NCI-H774 (cell line): ENCODE measurements at places on chromosomes 6 and 20.

DNA sequence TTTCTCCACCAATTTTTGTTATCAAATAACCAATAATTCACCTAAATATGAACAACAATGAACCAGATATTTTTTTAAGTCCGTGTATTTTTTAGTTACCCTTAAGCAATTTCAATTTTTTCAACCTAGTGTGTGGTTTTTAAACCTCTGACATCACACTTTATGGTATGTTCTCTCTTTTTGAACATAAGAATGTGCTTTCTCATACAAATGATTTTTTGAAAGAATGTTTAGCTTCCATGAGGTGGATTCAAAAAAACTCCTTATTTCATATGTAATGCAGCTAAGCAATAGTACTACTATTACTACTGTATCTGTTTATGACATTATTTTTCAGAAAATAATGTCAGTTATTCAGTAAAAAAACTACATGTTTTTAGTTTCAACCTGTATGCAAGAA lies 19.4 kb upstream of the MEI4 start:
- no peak for DNase-seq

DNA sequence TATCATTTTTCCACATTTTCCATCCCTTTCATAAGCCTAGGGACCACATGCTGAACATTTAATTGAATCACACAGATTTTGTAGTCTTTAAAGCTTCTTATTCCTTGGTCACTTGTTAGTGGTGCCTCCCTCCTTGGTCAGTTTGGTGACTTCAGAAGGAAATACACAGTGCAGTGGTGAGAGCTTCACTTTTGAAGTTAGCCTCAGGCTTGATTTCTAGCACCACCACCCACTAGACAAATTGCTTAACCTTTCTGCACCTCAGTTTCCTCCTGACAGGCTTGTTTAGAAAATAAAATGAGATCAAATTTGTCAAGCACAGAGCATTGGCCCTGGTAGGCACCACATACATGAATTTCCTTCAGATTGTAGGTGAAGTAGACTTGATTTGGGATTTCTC lies 91.7 kb downstream of the FOXO3 start:
- no peak for DNase-seq

DNA sequence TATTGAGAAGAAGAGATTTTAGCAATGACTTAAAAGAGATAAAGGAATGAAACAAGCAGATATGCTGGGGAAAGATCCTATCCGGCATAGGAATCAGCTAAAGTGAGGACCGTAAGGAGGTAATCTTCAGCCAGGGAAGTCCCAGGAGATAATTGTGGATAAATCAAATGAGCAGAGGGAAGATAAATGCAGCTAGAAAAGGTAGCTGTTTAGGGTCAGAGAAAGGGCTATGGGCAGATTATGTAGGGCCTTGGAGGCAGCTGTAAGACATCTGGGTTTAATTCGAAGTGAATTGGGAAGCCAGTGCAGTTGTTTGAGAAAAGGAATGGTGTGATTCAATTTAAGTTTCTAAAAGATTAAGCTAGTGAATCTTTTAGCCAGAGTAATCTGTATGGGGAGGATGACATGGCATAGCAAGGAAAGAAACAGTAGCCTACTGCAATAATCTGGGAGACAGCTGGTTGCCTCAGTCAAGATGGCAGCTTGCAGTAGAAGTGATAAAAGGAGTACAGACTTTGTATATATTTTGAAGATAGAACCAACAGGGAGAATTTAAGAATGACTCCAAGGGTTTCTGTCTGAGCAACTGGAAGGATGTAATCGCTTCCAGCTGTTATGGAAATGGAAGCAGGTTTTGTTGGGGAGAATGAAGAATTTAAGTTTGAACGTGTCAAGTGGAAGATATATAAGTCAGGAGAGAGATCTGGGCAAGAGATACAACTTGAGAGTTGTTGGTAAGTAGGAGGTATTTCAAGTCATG lies 552.3 kb upstream of the FLRT3 start:
- DNase-seq = no peak

DNA sequence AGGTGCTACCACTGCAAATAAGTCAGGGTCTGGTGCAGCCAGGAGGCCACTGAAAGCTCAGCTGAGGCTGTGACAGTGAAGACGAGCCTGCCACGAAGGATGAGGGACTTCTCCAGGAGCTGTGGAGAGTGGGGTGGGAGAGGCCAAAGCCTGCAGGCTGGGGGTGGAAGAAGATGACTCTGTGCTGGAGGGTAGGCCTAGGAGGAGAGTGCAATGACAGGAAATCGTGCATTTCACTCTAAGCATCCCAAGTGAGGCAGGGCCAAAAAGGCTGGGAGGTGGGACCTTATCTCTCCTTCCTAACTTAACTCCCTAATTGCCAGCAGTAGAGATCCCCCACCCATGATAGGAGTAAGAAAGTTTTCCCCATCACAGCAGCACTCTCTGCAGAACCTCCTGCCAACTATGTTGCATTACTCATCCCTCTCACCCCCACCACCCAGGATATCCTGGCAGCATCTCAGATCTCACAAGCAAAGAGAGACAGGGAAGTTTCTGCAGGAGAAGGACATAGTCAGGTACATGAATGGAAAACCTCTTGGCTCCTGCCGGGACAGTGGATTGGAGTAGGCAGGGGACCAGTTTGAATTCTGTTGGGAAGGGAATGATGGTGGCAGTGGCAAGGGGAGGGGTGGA lies 466.2 kb downstream of the CDH26 start:
- no peak for DNase-seq

- DNase-seq = no peak
Observed at GRCh38 chr6:46251583-46252339, 81.0 kb upstream of the ENPP5 start.

- no peak for DNase-seq
Observed at GRCh38 chr20:62576815-62577489, 65.4 kb upstream of the SLCO4A1 start.

GRCh38 chr6:52995913-52996645 lies 995 bp upstream of the GSTA4 start:
- DNase-seq = no peak

DNA sequence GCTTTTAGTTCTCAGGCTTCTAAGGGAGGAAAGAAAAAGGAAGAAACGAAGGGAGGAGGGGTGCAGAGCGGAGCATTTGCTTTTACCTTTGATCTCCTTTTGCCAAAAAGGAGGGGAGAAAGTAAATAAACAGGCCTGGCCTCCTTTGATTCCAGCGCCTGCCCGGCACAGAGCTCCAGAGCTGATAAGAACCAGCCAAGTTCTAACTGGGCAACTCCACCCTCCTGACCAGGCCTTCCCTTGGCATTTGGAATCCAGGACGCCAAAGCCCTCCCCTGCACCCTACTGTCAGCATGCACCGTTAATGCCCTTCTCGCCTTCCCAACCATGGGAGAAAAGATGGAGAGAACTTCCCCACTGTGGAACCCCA lies 120.8 kb upstream of the PTPN1 start:
- DNase-seq = no peak

DNA sequence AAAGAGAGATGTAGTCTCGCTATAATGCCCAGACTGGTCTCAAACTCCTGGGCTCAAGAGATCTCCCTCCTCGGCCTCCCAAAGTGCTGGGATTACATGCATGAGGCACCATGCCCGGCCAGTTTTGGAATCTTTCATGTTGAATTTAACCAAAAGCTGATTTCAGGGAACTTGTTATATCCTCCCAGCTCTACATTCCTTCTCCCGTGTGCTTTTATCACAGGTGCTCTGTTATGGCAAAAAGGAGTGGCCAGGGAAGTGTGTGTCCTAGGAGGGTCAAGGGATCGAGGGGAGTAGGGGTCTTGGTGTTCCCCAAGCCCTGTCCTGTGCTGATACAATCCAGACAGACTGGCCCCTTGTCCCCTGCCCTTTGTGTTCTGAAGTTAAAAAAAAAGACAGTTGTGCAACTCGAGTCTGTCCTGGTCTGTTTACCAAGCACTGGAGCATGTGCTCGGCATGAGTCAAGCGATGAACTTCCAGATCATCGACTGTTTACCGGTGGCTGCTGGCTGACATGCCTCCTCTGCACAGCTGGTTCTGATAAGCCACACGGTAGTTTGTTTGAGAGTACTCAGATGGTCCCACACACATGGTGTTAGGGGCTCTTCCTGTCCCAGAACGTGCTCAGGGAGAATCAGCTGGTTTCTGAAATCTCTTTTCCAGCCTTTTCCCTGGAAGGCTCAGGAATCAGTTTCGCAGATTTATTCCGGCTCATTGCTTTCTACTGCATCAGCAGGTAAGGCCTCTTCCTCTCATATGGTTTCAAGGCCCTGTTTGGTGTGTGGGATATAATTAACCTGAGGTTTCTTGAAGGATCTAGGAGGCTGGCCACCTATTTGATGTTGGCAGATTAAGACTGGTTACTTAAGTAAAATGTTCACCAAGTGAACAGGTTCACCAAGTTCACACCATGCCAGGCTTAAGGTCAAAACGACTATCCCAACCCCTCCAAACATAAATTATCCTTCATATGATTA lies 52.6 kb upstream of the NAA20 start:
- no peak for DNase-seq

GRCh38 chr6:155387481-155387880 lies 68.2 kb downstream of the NOX3 start:
- DNase-seq = no peak

- DNase-seq = no peak
Observed at GRCh38 chr20:17636523-17637412, 45.3 kb downstream of the RRBP1 start.

- DNase-seq = no peak
Observed at GRCh38 chr6:118667988-118668387, 16.6 kb upstream of the CEP85L start.

DNA sequence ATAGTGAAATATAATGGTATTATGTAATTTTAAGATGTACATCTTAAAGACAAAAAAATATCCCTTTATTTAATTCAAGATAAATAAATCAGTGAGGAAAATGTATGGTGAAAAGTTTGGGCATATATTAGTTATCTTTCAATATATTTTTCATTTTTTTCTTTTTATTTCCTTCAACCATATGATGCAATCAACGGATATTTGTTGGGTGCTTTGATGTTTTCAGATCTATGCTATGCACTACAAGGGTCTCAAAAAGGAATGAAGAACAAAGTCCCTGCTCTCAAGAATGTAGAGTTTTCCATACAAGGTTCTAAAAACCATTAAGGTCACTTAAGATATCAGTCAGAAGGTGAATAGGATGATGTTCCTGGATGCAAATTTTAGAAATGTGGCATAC lies 258.0 kb downstream of the KHDC1L start:
- no peak for DNase-seq

- no peak for DNase-seq
Observed at GRCh38 chr6:138500867-138501446, 1.7 kb upstream of the NHSL1 start.

GRCh38 chr20:48294196-48294595 lies 508.9 kb upstream of the SULF2 start:
- no peak for DNase-seq
